ENCODE measurements at places on chromosomes 7 and 10.
A peak's percentile ranks its signal among the peaks of the same experiment; 100 is the strongest.

DNA sequence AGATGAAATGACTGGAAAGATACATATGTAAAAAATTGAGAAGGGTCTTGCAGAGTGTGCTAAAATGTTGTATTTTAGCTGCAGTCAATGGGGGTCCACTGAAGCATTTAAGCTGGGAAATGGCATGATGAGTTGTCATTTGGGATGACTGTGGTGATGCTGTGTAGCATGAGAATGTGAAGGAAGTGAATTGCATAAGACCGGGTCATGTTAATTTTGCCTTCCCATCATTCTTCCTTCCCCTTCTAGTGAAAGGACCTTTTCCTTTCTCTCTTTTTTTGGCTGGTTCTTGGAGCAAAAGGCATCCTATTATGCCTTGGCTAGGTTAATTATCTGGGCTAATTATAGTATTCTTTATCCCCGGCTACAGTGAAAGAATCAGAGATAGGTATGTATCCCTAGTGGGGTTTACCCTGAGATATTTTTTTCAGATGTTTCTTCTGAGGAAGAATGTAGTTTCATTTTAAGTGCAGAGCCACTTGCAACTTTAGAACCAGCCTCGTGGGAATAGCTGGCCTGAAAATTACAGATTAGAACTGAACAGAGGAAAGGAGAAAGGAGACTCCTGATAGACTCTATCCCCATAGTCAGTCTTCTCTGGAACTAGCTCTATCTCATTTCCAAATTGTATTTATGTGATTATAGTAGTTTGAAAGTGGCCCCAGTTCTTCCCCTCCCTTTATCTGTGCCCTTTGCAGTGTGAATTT is 93.6 kb downstream of the HGF start:
- no peak for DNase-seq

- DNase-seq: no peak
These were observed 1.1 kb downstream of the ZNF777 start for GRCh38 chr7:149459540-149460452.

DNA sequence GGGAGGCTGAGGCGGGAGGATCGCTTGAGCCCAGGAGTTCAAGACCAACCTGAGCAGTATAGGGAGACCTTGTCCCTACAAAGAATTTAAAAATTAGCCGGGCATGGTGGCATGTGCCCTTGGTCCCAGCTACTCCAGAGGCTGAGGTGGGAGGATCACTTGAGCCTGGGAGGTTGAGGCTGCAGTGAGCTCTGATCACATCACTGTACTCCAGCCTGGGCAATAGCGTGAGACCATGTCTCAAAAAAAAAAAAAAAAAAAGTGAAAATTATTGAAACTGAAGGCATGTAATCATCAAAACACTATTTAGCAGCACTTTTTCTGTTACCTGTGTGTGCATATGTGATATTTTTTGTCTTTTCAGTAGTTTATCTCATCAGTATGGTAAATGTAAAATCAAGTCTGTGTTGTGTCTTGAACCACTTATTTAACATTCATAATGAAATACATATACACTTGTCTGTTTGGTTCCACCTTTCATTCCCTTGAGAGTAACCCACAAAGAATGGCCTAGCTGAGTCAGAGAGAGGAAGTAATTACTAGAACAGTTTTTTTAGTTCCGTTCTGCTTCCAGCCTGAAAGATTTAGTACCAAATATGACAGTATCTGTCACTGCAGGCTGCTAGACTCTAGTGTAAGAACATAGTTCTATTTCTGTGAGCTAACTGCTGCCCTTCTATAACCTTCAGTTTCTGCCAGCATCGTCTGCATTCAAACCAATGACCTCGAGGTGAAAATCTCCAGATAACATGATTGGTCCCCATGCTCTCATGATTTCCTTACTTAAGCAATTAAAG is 68.6 kb downstream of the MMRN2 start:
- DNase-seq: no peak

GRCh38 chr10:71244431-71245419 is 32.4 kb downstream of the UNC5B start:
- no peak for DNase-seq

GRCh38 chr10:97738616-97739015 is 1.7 kb downstream of the ZFYVE27 start:
- DNase-seq: no peak

- no peak for DNase-seq
These were observed 172.5 kb downstream of the SKAP2 start for GRCh38 chr7:26691886-26692285.

DNA sequence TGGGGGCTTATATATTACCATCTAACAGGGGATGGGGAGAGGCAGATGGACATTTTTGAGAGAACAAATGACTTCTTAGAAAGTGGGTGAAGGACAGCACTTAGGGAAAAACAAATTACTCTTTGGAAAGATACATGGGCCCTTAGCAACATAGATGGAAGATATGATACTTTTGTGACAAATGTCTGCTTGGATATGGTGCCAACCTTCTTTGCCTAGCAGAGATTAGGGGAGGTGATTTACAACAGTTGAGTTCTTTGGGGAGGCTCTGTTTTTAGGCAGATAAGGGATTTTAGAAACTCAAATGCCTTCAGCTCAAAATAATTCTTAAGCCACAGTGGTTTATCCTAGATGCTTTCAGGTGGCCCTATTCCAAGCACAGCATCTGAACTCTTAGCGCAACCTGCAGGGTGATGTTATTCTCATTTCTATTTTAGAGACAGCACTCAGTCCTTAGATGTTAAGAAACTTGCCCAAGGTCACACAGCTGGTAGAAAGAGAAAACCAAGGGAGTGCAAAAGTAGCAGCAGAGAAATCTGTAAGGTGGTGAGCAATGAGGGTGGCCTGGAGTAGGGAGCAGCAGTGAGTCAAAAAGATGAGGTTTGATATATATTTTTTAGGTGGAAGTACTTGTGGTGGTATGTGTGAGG is 75.1 kb upstream of the KMT2E start:
- no peak for DNase-seq

- no peak for DNase-seq
These were observed 4.1 kb upstream of the KMT2E start for GRCh38 chr7:105009667-105010503.

DNA sequence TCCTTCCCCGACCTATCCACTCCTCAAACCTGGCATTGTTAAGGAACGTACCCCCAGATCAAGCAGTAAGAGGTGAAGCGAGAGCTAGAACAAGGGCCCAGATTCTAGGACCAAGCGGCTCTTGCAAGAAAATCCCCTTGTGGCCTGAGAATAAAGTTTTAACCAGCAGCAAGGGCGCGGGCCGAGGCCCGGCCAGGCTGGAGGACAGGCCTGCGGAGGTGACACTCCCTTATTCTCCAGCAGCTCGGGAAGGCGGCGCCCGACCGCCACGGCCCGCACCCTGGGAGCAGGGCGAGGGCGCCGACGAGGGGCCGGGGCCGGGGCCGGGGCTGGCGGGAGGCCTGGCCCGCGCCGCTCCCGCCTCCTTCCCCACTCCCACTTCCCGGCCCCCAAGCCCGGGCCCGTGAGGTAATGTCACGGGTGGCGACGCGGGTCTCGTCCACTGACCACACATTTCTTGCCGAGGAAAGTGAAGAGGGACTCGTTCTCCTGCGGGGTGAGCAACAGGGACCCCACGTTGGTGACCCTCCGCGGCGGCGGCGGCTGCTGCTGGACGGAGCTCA is 551 bp downstream of the WASL start:
- DNase-seq: no peak

- no peak for DNase-seq
These were observed 159.7 kb downstream of the ADK start for GRCh38 chr10:74310652-74311257.

- peak; percentile 54 for DNase-seq
These were observed 448 bp downstream of the SEC24C start for GRCh38 chr10:73744664-73744975.

DNA sequence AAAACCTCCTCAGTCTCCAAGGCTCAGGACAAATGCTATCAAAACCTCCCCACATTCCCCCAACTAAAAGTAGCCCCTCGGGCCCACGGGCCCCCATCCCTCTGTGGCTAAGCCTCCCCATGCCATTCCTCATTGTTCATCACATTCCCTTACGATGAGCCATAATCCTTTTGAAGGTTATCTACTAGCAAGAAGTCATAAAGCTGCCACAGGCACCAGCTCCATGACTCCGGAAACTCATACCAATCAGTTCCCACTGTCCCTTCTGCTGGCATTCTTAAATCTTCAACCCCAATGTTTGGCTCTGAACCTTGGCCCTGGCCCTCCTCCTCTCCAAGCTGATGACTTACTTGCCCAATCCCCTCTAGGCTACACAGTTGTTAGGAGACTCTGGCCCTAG is 19.4 kb upstream of the TM9SF3 start:
- DNase-seq: no peak

DNA sequence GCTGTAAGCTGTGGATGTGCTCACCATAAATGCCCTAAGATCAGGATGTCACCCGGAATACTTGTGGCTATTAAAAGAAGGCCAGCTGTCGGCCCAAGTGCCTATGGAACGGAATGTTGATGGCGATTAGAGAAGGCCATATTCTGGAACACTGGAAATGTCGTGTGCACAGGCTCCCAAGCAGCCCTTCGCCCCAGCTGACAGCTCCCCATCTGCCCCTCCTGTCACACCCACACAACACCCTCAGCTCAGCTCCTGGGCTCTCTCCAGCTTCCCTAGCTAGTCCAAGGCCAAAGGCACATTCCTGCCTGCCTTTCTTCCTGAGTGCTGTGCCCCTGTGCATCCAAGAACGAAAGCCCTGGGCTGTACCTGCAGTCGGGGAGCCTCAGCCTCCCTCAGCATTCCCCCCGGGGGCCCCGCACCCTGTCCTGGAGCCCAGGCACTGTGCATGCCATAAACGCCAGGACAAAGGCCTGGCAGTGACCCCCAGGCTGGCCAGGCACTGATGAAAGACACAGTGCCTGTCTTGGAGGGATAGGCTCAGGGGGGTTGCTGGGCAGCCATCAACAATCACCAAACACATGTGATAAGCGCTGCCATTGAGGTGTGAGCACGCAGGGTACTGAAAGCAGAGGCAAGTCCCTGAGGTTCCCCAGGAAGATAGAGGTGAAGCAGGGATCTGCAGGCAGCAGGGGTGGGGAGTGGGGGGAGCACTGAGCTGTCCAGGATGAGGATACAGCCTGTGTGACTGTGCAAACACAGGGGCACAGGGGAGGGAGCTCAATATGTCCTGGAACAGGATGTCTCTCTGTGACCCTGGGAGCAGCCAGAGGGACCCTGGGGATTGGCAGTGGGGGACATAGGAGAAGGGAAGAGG is 3.7 kb upstream of the LDB3 start:
- DNase-seq: no peak

DNA sequence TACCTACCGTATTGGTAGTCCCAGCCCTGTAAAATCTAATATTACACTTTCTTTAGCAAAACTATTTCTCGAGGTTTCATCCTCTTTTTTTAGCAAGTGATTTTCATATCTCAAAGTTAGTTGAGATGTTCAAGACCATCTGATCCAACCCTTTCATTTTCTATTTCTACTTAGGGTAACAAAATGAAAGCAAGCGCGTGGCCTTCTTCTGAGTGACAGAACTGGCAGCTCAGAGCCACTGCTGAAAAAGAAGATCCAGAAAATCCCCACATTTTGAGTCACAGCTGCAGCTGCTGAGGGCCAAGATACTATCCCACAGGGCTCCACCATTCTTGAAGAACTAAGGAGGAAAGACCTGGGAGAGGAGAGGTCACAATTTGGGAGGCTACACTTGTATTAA is 24.8 kb upstream of the ZNF800 start:
- no peak for DNase-seq

GRCh38 chr7:74022507-74022906 is 5.5 kb upstream of the ELN start:
- no peak for DNase-seq

All from activated CD8-positive, alpha-beta memory T cell treated with anti-CD3 and anti-CD28 coated beads, Interleukin-2, amount 50 U/mL, for 4 hours (primary cell).